ENCODE measurements at places on chromosomes 13 and 19.

DNA sequence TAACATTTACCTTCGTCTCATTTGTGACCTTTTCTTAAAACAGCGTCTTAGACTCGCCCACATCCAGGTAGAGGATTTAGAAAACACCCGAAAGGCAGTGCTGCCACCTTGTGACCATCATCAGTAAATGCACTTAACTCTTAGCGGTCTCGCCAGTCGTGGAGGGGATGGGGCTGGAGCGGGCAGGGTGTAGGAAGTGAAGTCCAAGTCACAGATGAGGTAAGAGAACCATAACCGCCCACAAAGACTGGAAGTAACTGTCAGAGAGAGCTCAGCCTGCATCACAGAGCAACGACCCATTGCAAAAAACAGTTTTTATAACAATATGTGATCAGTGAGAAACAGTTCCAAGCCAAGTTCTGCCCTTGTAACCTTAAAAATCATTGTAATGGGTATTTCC lies 10.7 kb upstream of the CEACAM3 start:
- peak; percentile 1 for DNase-seq

DNA sequence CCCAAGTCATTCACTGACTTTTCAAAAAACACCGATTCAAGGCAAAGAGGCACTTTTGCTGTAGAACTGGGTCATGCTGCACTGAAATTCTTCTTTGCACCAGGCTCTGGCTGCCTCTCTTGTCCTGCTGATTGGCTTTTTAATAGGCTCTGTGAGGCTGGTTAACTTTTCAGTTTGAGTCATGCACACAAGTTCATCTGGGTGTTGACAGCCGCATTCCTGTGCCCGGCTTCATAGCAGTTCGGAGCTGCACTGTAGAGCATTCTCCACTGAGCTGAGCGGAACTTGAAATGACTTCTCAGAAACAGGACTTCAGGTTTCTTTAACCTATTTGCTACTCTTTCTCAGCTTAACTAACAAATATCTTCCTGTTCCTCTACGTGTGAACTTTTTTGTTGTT lies 978.3 kb downstream of the UQCRFS1 start:
- DNase-seq, result no peak

GRCh38 chr13:78247362-78247761 lies 328.7 kb upstream of the EDNRB start:
- no peak for DNase-seq

GRCh38 chr13:111406636-111407035 lies 86.2 kb downstream of the TEX29 start:
- DNase-seq, result no peak

GRCh38 chr19:7476777-7477494 lies 11.9 kb downstream of the PEX11G start:
- no peak for DNase-seq

GRCh38 chr13:76822698-76823267 lies 63.4 kb downstream of the KCTD12 start:
- DNase-seq, result no peak

DNA sequence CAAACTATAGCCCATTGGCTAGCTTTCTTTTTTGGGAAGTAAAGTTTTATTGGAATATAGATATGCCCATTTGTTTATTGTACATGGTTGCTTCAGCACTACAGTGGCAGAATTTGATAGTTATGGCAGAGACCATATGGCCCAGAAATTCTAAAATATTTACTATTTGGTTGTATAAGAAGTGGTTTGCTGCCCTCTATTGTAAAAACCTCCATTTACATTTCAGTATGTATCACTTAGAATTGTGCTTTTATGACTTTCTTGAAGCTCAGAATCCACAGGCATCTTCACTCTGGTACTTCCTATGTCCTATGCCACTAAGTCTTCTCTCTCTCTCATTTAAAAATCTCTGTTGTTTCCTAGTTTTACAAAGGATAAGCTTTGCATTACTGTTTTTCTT lies 37.7 kb downstream of the DLEU7 start:
- DNase-seq, result no peak

GRCh38 chr19:45955905-45956608 lies 17.6 kb downstream of the NOVA2 start:
- no peak for DNase-seq

DNA sequence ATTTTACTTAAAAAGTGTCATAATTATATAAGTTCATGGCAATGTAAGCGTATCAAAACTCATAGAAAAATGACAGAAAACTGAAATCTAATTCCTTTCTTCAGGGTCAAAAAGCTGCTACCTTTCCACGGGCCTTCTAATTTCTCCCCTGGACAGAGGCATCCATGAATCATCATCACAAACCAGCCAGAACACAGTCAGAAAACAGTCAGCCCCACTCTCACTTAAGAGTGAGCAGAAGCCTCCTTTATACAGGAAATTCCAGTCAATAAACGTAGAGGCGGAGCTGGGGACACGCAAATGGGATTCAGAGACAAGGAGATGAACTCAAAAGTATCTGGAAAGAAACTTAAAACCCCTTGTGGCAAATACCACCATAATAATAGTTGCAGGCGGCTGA lies 54.2 kb upstream of the ABCC4 start:
- no peak for DNase-seq

DNA sequence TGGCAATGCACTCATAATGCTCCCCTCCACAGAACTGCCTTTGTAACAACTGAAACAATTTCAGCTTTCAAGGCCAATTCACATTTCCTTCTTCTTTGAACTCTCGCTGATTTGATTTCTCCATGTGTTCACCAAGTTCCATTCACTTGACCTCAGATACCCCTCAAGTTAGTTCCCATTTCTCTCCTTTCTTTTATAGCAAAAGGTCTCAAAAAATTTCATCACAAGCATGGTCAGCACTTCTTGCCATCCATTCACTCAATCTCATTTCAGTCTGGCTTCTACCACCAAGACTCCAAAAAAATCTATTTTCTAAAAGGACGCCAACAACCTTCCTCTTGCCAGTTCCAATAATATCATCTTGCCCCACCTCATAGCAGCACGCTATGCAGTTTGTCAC lies 135.7 kb downstream of the DIAPH3 start:
- no peak for DNase-seq

- peak; percentile 6 for DNase-seq
These were observed 3.1 kb downstream of the SPC24 start for GRCh38 chr19:11152318-11153062.

GRCh38 chr13:110230661-110231347 lies 76.2 kb downstream of the COL4A1 start:
- no peak for DNase-seq

DNA sequence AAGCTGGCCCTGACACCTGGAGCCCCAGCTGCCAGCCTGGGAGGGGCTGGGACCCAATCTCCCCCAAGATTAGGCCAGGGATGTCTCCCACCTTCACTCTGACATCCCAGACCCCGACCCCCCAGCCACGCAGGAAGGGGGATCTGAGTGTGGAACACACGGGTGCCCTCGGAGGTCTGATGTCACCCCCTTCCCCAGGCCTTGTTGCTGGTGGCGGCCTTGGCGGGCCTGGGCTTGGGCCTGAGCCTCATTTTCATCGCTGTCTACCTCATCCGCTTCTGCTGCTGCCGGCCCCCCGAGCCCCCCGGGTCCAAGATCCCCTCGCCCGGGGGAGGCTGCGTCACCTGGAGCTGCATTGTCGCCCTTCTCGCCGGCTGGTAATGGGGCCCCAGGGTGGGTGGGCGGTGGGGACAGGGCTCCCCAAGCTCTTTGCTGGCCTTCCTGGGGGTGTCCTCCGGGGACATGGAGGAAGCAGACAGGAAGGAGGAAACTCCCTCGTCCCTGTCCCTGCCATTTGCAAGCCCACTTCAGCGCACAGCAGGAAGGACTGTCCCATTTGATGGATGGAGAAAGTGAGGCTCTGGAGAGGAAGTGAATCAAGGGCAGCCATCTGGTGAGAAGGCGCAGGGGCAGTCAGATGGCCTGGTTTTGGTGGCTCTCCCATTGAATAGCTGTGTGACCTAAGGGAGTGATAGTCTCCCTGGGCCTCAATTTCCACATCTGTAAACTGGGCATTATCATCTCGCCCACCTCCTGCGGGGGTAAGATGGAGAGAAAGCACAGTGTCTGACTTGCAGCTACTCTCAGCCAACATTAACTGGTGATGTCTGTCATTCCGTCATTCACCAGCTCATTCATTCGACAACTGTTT lies 3.9 kb downstream of the TTYH1 start:
- no peak for DNase-seq

DNA sequence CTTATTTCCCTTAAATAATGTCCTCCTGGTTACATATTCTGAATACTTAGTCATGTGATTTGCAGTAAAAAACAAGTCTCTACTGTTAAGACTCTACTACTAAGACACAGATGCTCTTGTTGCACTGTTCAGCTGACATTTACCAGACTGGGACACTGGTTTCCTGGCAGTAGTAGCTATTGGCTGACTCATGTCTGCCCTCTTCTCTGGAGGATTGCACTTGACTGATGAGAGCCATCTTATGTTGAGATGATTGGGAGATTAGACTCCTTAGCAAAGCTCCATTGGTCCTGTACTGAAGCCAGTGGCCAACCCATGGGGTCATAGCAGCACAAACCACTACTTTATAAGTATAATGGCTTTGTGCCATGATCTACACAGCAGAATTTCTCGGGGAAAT lies 1672.6 kb upstream of the PCDH20 start:
- no peak for DNase-seq

- DNase-seq, result no peak
These were observed 15.8 kb downstream of the YIPF2 start for GRCh38 chr19:10912619-10913018.

DNA sequence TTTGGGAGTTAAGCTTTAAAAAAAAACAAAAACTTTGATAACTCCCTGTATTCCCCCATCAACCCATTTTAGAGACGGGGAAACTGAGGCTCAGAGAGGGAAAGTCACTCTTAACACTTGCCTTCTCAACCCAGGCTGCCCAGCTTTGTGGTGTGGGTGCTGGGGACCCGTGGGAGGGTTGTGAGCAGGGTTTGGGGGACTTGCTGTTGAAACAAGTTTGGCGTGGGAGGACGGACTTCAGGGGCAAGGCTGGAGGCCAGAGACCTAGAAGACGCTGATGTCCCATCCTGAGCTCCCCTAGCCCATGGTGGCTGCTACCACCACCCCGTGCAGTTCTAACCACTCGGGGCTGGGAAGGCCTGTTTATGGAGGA lies 747 bp upstream of the CACTIN start:
- DNase-seq, result no peak

DNA sequence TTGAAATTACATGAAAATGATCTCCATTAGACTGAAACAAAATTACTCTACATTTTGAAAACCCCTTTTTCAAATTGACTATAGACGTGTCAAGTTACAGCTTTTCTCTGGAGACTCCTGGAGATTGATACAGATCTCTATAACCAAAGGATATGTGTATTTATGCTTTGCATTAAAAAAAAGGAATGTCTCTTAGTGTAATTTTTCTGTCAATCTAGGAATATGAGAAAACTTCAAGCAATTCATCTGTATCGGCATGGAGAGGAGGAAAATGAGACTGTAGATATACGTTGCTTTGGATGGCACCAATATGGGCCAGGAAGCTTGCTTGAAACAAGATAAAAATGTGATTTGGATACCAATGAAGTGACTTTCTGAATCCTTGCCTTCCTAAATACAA lies 286.6 kb downstream of the PCDH9 start:
- no peak for DNase-seq

- no peak for DNase-seq
These were observed 167.5 kb upstream of the UBL3 start for GRCh38 chr13:30017880-30018279.

- DNase-seq, result no peak
These were observed 76.7 kb upstream of the GPR183 start for GRCh38 chr13:99383946-99384345.

DNA sequence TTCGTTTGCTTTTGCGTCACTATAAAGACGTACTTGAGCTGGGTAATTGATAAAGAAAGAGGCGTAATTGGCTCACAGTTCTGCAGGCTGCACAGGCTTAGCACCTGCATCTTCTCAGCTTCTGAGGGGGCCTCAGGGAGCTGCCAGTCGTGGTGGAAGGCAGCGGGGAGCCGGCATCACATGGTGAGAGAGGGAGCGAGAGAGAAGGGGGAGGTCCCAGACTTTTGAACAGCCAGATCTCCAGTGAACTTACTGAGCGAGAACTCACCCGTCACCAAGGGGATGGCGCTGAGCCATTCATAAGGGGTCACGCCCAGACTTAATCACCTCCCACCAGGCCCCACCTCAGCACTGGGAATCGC lies 58.7 kb upstream of the F7 start:
- DNase-seq, result no peak

DNA sequence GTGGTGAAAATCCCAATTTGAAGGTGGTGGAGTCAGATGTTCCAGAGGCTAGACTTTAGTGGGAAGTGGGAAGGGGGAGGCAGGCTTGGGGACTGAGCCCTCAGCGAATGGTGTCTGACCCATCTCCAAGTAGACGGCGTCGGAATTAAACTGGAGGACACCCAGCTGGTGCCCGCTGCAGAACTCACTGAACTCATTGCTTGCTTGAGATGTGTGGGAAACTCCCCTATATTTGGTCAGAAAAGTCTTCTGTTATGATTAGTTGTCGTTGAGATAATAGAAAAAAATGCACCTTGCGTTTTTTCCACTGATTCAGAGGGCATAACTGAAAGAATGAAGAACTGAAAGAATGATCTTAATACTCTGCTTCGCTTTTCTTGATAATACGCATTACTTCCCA lies 871 bp upstream of the ZNF583 start:
- DNase-seq, result no peak

DNA sequence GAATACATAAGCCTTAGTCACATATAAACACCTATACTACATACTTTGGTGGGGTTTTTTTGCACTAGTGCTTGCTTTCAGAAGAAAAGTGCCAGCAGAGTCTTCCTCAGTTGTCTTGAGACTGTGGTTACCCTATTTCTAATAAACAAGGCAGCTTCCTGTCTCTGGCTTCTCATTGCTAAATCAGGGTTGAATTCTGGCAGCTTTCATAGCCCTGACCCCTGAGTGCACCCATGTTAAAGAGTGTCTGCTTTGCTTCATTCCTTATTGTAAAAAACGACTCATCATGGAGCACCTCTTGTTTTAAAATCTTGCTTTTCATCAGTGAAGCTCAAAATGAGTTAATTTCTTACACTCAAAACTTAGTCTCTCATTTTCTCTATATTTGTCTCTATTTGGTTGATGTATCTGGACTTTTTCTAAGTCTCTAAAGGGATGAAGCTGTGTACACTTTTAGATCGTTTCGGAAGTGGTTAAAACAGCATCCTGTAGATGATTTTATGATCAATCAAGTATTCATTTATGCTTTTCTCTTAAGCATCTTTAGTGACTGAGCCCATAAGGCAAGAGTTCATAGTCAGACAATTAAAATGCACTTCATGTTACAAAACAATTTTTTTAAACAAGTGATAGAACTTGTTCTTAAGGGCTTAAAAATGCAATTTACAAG lies 72.1 kb downstream of the KLF12 start:
- DNase-seq, result no peak

DNA sequence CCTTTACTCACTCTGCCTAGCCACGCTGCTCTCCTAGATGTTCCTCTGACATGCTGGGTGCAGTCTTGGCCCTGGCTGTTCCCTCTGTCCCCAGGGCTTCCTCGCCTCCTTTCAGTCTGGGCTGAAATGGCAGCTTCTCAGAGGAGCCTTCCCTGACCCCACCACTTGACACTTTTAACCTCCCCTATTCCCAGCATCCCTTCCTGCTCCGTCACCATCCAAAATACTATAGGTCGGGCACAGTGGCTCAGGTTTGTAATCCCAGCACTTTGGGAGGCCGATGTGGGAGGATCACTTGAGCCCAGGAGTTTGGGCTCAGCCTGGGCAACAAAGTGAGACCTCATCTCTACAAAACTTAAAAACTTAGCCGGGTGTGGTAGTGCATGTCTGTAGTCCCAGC lies 2.6 kb downstream of the FAM187B start:
- no peak for DNase-seq

- DNase-seq, result no peak
These were observed 1075.2 kb downstream of the PCDH9 start for GRCh38 chr13:66154976-66155375.

- no peak for DNase-seq
These were observed 24.2 kb downstream of the GAS6 start for GRCh38 chr13:113839536-113840204.
